ENCODE measurements at places on chromosomes 3 and 15. TPM values are rescaled to one million over a fixed set of nuclear protein-coding genes. Genes with fewer than 3 reads are reported as not detected.

Gene ARGFX
- total RNA-seq: not detected

Gene MUC13
- total RNA-seq: 0.06 TPM

Gene EAF1
- total RNA-seq: 21.6 TPM

Gene AMIGO3
- not detected for total RNA-seq

Gene SLC9C1
- total RNA-seq: 0.72 TPM

Gene ZPLD1
- total RNA-seq: 0.11 TPM

Gene GOLGA8M
- 1.3 TPM for total RNA-seq

DNA sequence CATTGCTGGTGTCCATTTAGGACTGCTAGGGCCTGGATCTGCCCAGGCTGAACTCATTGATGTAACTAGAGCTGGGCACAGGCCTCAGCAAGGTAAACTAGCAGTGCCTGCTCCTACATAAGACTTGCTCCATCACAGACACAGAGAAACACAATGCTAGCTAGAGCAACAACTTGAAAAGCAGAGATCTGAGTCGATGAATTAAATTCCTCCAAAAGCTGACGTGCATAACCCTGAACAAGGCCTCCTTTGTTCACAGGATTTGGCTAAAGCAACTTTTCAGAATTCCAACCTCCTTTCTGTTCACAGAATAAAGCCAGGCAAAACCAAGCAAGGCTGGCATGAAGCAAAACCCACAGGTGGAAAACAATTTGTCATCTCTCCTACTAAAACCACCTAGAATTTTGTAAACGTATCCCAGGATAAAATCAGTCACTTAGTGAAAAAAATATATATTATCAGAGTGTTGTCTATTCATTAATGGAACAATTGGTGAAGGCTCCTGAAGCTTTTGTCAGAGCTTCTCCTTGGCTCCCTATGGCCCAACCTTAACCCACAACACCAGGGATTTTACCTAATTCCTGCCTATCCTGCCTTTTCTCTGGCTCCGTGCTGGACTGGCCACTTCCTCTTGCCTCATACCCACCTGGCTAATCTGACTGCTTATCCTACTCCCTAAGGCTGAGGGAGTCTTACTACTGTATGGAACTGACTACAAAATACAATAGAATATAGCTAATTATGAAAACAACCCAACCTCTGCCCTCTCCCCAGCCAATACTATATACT is 39.9 kb downstream of the PLCH1 start:
- H3K27me3 ChIP-seq: no peaks in the 10 kb centered on the region
- H3K27ac ChIP-seq: peak overlapping the region; percentile 90
- H3K4me3 ChIP-seq: no peak overlapping the region
- peak; percentile 53 for DNase-seq
- H3K36me3 ChIP-seq: no peaks in the 10 kb centered on the region

DNA sequence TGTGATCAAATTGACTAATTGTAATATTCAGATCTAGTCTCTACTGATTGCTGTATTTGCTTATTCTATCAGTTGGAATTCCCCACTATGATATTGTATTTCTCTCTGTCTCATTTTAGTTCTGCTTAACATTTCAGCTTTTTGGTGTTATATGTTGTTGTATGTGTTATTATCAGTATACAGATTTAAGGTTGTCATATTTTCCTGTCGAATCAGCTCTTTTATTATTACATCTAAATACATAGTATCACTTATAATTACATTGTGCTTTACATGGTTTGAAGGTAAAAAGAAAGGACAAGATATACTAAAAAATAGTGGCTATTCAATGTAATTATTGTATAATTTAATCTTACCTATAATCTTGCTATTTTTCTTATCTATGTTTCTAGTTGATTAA is 207.3 kb downstream of the LRTM1 start:
- H3K4me1 ChIP-seq: no peaks in the 10 kb centered on the region
- H3K27ac ChIP-seq: no peak overlapping the region
- H3K27me3 ChIP-seq: no peaks in the 10 kb centered on the region

DNA sequence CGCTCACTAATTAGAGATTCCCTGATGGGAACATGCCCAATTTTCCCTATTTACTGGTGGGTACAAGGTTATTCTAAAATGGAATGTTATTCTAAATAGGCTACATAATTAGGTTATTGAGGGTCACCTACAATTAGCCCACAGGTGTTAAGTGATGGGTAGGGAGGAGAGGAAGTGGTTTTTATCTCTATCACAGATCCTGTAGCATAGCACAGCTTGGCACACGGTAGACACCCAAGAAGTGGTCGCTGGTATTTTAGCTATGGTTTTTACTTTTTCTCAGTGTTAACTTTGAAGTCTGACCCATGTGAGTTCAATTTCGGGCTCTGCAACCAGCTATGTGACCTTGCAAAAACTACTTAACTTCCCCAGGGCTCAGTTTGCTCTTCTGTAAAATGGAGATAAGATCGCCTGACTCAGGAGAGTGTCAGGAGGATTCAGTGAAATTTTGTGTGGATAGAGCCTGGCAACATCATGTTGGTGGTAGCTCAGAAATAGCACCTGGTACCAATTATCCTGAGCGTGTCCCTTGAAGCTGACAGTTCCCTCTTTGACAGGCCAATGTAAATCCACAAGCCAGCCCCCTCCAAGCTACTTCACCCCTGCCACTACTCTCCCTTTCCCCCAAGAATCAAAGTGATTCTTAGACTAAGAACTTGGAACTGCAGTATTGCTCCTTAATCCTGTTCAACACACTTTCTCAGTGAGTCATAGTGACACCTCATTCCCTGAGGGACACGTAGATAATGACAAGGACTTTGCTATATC is 8.7 kb upstream of the LMCD1 start:
- H3K4me3 ChIP-seq: no peak overlapping the region
- H3K27me3 ChIP-seq: no peaks in the 10 kb centered on the region
- no peaks in the 10 kb centered on the region for H3K36me3 ChIP-seq
- H3K4me1 ChIP-seq: peaks cover 11% of the 10 kb centered on the region

- DNase-seq: no peak
- no peak overlapping the region for H3K27ac ChIP-seq
- no peaks in the 10 kb centered on the region for H3K36me3 ChIP-seq
Measured at GRCh38 chr15:52706091-52706490, 26.9 kb upstream of the ATOSA start.

DNA sequence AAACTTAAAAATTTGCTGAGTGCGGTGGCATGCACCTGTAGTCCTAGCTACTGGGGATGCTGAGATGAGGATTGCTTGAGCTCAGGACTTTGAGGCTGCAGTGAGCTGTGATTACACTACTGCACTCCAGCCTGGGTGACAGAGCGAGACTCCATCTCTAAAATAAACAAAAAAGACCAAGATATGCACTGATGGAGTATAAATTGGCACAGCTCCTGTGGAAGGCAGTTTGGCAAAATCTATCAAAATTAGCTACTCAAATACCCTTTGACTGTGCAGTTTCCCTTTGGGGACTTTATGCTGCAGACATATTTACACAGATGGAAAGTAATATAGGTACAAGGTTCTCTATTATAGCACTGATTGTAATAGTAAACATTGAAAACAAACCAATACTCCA is 18.1 kb upstream of the U2SURP start:
- no peak overlapping the region for H3K27ac ChIP-seq
- no peak overlapping the region for H3K4me3 ChIP-seq
- H3K36me3 ChIP-seq: no peaks in the 10 kb centered on the region
- H3K4me1 ChIP-seq: no peaks in the 10 kb centered on the region
- H3K27me3 ChIP-seq: no peaks in the 10 kb centered on the region

DNA sequence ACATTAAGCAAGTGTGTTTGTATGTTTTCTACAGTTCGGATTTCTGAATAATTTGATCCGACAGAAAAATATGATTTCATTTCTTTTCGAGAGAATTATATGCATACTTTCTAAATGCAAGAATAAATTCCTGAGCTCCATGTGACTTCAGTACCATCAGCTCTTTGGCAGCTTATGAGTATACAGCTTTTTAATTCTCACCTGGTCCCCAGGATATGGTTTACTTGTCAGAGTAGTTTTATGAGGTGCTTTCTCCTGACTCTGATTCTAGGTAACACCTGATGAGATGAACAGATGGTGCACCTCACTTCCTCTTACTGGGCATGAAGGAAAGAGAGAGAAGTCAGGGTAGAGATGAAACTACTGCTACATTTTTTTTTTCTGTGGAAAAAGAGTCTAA is 3.1 kb downstream of the HGD start:
- H3K4me3 ChIP-seq: no peak overlapping the region
- no peaks in the 10 kb centered on the region for H3K27me3 ChIP-seq
- no peaks in the 10 kb centered on the region for H3K4me1 ChIP-seq

DNA sequence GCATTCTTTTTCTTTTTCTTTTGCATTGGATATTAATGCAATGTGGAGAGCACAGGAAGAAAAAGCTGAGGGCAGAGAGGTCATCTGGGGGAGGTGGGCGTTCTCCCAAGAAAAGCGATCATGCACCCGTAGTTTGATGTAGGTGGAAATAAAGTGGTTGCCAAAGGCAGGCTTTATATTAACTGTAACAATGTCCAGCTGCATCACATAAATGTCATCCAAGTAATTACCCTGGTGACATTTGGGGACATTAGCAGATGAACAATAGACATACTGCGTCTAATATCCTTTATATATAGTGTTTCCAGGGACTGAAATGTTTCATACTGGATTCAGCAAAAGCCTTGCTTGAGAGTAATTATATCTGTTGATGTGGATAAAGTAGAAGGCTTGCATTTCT is 135.5 kb downstream of the CNTN6 start:
- H3K27ac ChIP-seq: no peak overlapping the region
- H3K36me3 ChIP-seq: no peaks in the 10 kb centered on the region
- no peak for DNase-seq
- H3K4me1 ChIP-seq: no peaks in the 10 kb centered on the region
- H3K27me3 ChIP-seq: no peaks in the 10 kb centered on the region

DNA sequence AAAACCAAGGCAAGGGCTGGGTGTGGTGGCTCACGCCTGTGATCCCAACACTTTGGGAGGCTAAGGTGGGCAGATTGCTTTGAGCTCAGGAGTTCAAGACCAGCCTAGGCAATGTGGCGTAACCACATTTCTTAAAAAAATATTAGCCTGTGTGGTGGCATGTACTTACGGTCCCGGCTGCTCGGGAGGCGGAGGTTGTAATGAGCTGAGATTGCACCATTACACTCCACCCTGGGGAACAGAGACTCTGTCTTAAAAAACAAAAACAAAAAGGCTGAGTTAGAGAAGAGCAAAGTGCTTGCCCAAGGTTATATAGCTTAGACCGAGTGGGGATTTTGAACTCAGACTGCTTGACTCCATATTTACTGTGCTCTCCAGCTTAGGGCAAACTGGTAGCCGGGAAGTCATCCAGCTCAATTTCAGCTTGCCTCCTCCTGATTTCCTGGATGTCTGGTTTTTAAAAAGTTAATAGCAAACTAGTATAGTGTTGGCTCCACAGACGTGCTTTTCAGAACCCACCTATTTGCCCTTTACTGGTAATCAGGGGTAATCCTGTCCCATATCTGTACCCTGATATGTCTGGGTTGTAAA is 138.9 kb downstream of the CACNA1D start:
- no peak overlapping the region for H3K4me3 ChIP-seq
- H3K4me1 ChIP-seq: peaks cover 3% of the 10 kb centered on the region
- no peak for DNase-seq
- no peak overlapping the region for H3K27ac ChIP-seq
- no peaks in the 10 kb centered on the region for H3K27me3 ChIP-seq
- H3K36me3 ChIP-seq: no peaks in the 10 kb centered on the region

- peaks cover 19% of the 10 kb centered on the region for H3K4me1 ChIP-seq
- no peaks in the 10 kb centered on the region for H3K27me3 ChIP-seq
- H3K27ac ChIP-seq: no peak overlapping the region
- DNase-seq: no peak
- H3K36me3 ChIP-seq: no peaks in the 10 kb centered on the region
- no peak overlapping the region for H3K4me3 ChIP-seq
Measured at GRCh38 chr3:58190291-58190690, 20.5 kb downstream of the DNASE1L3 start.

GRCh38 chr3:170488802-170489201 is 70.1 kb downstream of the CLDN11 start:
- peak; percentile 37 for DNase-seq
- no peak overlapping the region for H3K4me3 ChIP-seq
- no peak overlapping the region for H3K27ac ChIP-seq
- H3K27me3 ChIP-seq: no peaks in the 10 kb centered on the region
- H3K36me3 ChIP-seq: peaks cover 3% of the 10 kb centered on the region

GRCh38 chr3:154684021-154684420 is 254.0 kb upstream of the GPR149 start:
- H3K27me3 ChIP-seq: no peaks in the 10 kb centered on the region
- no peak overlapping the region for H3K4me3 ChIP-seq
- no peak overlapping the region for H3K27ac ChIP-seq
- no peak for DNase-seq
- H3K36me3 ChIP-seq: no peaks in the 10 kb centered on the region

GRCh38 chr15:75801859-75802593 is 41.2 kb upstream of the UBE2Q2 start:
- peak overlapping the region; percentile 26 for H3K4me3 ChIP-seq
- no peak overlapping the region for H3K27ac ChIP-seq
- peaks cover 5% of the 10 kb centered on the region for H3K4me1 ChIP-seq
- no peaks in the 10 kb centered on the region for H3K36me3 ChIP-seq
- DNase-seq: peak; percentile 93

DNA sequence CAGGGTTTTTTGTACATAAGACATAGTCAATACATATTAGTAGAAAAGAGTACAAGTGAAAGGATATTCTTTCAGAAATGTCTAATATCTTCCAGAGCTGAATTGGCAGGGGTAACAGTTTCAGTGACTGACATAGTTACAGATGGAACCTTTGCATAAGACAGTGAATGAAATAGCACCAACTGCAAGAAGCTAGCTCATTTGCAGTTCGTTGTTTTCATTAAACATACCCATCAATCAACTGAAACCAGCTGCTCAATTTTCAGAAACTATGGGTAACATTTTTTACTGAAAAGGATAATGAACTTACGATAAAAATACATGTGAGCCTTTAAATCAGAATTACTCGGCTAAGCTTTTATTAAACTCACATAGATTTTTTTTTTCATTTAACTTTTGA is 93.9 kb upstream of the EPHA3 start:
- H3K36me3 ChIP-seq: no peaks in the 10 kb centered on the region
- H3K4me1 ChIP-seq: no peaks in the 10 kb centered on the region
- no peak overlapping the region for H3K27ac ChIP-seq
- DNase-seq: no peak
- no peaks in the 10 kb centered on the region for H3K27me3 ChIP-seq

- no peak overlapping the region for H3K27ac ChIP-seq
- H3K4me3 ChIP-seq: no peak overlapping the region
- no peaks in the 10 kb centered on the region for H3K36me3 ChIP-seq
- DNase-seq: no peak
- no peaks in the 10 kb centered on the region for H3K4me1 ChIP-seq
- H3K27me3 ChIP-seq: no peaks in the 10 kb centered on the region
Measured at GRCh38 chr3:156898296-156898880, 72.2 kb downstream of the LEKR1 start.

- H3K36me3 ChIP-seq: peaks cover 6% of the 10 kb centered on the region
- H3K27ac ChIP-seq: peak within 1 kb of the TSS; percentile 87
- H3K4me1 ChIP-seq: peaks cover 19% of the 10 kb centered on the region
- peak within 1 kb of the TSS; percentile 59 for H3K4me3 ChIP-seq
- no peaks in the 10 kb centered on the region for H3K27me3 ChIP-seq
Measured at GRCh38 chr15:70853973-70854665, at the start of gene LARP6. LARP6 (minus strand) TSS chr15:70854157; CDS start chr15:70854088, 69 bp downstream.

Measured in spinal cord (tissue), 10 donors.